ENCODE measurements at places on chromosomes 4 and X. TPM values are rescaled to one million over a fixed set of nuclear protein-coding genes. Genes with fewer than 3 reads are reported as not detected.
A peak's percentile ranks its signal among the peaks of the same experiment; 100 is the strongest.

GRCh38 chrX:103781706-103782105 lies 5.1 kb downstream of the PLP1 start:
- peaks cover 2% of the 10 kb centered on the region for H3K27me3 ChIP-seq
- H3K4me1 ChIP-seq: no peaks in the 10 kb centered on the region
- no peak for DNase-seq
- H3K27ac ChIP-seq: no peak overlapping the region

The RPA4 gene
- total RNA-seq: 2.1 TPM

GRCh38 chr4:153541456-153542096 lies 75.4 kb downstream of the TMEM131L start:
- no peaks in the 10 kb centered on the region for H3K36me3 ChIP-seq
- H3K4me1 ChIP-seq: no peaks in the 10 kb centered on the region
- DNase-seq: no peak
- H3K27ac ChIP-seq: no peak overlapping the region
- no peaks in the 10 kb centered on the region for H3K27me3 ChIP-seq

The C1QTNF7 gene
- total RNA-seq: not detected

DNA sequence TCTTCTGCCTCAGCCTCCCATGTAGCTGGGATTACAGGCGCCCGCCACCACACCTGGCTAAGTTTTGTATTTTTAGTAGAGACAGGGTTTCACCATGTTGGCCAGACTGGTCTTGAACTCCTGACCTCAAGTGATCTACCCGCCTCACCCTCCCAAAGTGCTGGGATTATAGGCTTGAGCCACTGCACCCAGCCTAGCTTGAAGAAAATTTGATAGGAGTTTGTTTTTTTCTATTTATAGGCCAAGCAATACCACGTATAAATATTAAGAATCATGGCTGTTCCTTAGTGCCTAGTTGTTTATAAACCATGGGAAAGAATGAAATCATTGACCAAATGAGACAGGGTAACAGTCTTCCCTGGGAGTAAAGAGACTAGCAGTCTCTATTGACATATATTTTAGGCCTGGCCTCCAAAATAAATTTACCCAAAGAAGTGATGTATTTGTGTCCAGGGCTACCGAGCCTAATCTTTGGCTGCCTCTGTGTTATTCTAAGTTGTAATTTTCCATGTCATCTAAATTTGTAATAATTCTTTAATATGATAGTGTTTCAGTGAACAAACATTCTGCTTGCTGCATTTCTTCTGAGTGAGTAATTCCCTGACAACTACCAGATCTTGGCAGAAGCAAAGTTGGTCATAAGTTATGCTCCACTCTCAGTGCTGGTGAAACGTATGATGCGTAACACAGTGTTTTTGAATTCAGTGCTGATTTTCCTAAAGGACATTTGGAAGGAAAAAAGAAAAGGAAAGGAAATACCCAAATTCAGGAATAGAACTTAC lies 10.3 kb downstream of the PKD2 start:
- H3K36me3 ChIP-seq: peaks cover 2% of the 10 kb centered on the region
- H3K27me3 ChIP-seq: no peaks in the 10 kb centered on the region
- no peak overlapping the region for H3K4me3 ChIP-seq
- DNase-seq: peak; percentile 94
- H3K27ac ChIP-seq: peak overlapping the region; percentile 88

- H3K27me3 ChIP-seq: no peaks in the 10 kb centered on the region
- peak; percentile 40 for DNase-seq
- no peaks in the 10 kb centered on the region for H3K36me3 ChIP-seq
- no peak overlapping the region for H3K27ac ChIP-seq
Observed at GRCh38 chr4:24736066-24736465, 59.3 kb upstream of the SOD3 start.

DNA sequence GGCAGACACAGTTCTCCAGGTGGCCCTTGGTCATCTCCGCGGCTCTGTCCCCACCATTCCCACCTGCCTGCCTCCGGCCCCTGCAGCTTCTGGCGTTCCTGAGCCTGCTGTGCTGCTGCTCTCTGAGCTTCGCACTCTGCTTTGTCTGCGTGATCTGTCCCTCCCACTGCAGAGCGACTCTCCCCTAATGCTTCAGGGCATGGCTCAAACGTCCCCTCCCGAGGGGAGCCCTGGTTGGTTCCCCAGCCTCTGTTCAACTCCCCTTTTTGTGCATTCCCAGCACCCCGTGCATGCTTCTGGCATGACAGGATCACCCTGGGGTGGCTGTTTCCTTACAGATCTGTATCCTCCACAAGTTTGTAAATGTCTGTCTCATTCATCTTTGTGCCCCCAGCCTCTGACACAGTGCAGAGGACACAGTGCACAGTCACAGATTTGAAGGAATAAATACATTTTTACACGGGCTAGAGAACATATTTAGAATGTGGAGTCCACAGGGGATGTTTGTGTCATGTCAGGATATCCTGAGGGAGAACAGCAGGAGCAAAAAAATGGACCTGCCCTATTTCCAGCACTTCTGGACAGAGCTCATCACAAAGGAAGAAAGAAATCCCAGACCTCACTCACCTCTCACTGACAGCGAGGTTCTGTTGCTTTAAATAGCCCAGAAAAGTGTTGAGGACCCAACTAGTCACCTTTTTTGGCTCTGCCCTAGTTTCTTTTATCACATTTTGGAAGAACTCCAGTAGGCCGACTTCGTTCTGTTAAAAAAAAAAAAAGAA lies 72.6 kb downstream of the GATB start:
- DNase-seq: peak; percentile 21
- peaks cover 13% of the 10 kb centered on the region for H3K4me1 ChIP-seq
- no peaks in the 10 kb centered on the region for H3K36me3 ChIP-seq
- H3K4me3 ChIP-seq: no peak overlapping the region
- H3K27me3 ChIP-seq: no peaks in the 10 kb centered on the region

The EFHC2 gene
- total RNA-seq: not detected

DNA sequence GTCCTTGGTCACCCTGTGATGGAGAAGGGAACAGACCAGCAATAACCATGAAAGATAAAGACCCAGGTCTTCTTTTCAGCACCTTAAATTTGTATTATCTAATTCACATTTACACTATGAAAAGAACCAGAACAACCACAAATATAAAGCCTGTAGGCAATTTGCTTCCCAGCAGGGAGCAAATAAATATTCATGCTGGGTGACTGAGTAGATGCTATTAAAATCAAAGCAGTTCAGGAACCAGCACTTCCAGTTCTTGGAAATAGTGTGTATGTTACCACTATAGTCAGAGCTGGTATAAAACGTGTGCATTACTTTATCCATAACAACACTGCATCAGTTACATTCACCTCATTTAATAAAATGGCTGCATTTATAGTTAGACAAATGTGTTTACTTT lies 177.8 kb upstream of the ETNPPL start:
- no peaks in the 10 kb centered on the region for H3K27me3 ChIP-seq
- peaks cover 7% of the 10 kb centered on the region for H3K4me1 ChIP-seq
- no peak overlapping the region for H3K27ac ChIP-seq
- no peak overlapping the region for H3K4me3 ChIP-seq

GRCh38 chr4:76568262-76568661 lies 133.2 kb downstream of the SHROOM3 start:
- H3K27me3 ChIP-seq: no peaks in the 10 kb centered on the region
- H3K36me3 ChIP-seq: no peaks in the 10 kb centered on the region
- H3K4me3 ChIP-seq: no peak overlapping the region
- no peaks in the 10 kb centered on the region for H3K4me1 ChIP-seq
- no peak for DNase-seq

The PNMA6A gene
- total RNA-seq: 1.8 TPM

- H3K27ac ChIP-seq: no peak overlapping the region
- no peak overlapping the region for H3K4me3 ChIP-seq
- H3K4me1 ChIP-seq: no peaks in the 10 kb centered on the region
- no peaks in the 10 kb centered on the region for H3K27me3 ChIP-seq
- DNase-seq: no peak
Observed at GRCh38 chr4:55017406-55017805, 108.0 kb downstream of the KDR start.

GRCh38 chrX:40864972-40865371 lies 129.6 kb upstream of the MED14 start:
- peaks cover 11% of the 10 kb centered on the region for H3K4me1 ChIP-seq
- H3K36me3 ChIP-seq: no peaks in the 10 kb centered on the region
- no peak overlapping the region for H3K4me3 ChIP-seq
- no peak for DNase-seq
- no peak overlapping the region for H3K27ac ChIP-seq

DNA sequence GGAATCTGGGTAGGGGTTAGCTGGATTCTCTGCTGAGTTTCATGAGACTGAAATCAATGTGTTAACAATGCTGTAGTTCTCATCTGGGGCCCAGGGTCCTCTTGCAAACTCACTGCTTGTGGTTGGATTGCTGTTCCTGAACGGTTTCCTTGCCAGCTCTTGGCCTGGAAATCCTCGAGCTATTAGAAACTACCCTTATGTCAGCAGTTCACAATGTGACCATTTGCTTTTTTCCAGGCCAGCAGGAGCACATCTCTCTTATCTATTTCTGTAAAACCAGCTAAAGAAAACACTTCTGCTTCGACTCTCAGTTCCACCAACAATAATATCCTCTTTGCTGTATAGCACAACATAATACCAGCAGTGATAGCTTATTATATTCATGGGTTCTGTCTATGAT lies 140.1 kb upstream of the TRAM1L1 start:
- H3K27me3 ChIP-seq: no peaks in the 10 kb centered on the region
- H3K36me3 ChIP-seq: no peaks in the 10 kb centered on the region

DNA sequence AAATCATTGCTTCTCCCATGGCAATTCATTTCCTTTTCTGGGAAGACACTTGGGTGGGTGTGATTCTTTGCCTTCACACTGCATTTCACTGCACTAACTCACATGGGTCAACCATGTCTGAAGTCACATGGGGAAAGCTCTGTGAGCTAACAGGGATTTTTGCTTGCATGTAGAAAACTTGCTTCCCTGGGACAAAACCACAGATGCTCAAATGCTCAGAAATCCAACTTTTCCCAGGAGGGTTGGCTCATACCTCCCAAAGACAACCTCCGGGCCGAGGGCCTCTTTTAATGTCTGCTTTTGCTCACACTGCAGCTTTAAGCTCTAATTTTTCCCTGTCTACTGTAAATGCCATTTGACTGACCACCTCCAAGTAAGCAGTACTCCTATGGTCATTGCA lies 1695.2 kb downstream of the STIM2 start:
- H3K27me3 ChIP-seq: no peaks in the 10 kb centered on the region
- peaks cover 6% of the 10 kb centered on the region for H3K4me1 ChIP-seq
- H3K36me3 ChIP-seq: no peaks in the 10 kb centered on the region
- no peak overlapping the region for H3K27ac ChIP-seq
- H3K4me3 ChIP-seq: no peak overlapping the region

The TEC gene
- 0.97 TPM for total RNA-seq

The SYTL4 gene
- 18.4 TPM for total RNA-seq

Measured in endothelial cell of umbilical vein (primary cell).